ENCODE measurements at places on chromosomes 3 and 15. TPM values are rescaled to one million over a fixed set of nuclear protein-coding genes. Genes with fewer than 3 reads are reported as not detected.

- H3K27ac ChIP-seq: no peak overlapping the region
- no peaks in the 10 kb centered on the region for H3K4me1 ChIP-seq
- no peak overlapping the region for H3K4me3 ChIP-seq
- no peaks in the 10 kb centered on the region for H3K36me3 ChIP-seq
- H3K27me3 ChIP-seq: no peaks in the 10 kb centered on the region
- DNase-seq: no peak
Observed at GRCh38 chr3:137116619-137117018, 158.8 kb downstream of the IL20RB start.

DNA sequence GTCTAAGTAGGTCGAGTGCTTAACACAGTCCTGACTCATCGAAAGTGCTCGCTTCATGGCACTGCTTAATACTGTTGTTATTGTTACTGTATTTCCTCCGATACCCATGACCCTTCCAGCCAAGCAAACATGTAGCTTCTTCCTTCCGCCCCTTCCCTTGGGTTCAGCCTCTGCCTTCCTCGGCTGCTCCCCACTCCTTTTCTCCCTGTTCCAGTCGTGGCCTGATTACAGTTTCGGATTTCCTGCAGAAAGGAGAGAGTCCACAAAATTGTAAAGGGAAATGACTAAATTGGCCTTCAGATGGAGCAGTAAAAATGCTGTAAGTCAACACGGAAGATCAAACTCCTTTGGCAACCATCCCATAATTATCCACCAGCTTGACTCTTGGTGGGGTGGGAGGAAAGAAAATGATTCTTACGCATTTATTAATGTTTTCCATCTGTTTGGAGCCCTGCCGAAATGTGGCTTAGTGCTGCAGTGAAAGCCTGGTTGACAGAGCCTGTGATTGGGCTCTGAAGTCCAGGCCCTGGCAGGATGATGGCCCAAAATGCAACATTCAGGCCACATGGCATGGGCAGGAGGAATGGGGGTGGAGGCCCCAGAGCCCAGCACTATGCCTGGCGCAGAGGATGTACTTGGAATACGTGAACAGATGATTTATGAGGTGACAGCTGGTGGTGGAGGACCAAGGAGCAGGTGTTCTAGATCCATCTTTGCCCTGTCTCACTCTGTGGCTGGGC, 37.6 kb downstream of the FAM3D start:
- H3K27ac ChIP-seq: no peak overlapping the region
- no peaks in the 10 kb centered on the region for H3K36me3 ChIP-seq
- H3K4me3 ChIP-seq: no peak overlapping the region
- peak; percentile 10 for DNase-seq
- H3K4me1 ChIP-seq: peaks cover 27% of the 10 kb centered on the region
- H3K27me3 ChIP-seq: peaks cover 5% of the 10 kb centered on the region

- H3K4me1 ChIP-seq: peaks cover 27% of the 10 kb centered on the region
- H3K36me3 ChIP-seq: no peaks in the 10 kb centered on the region
- no peak overlapping the region for H3K27ac ChIP-seq
Observed at GRCh38 chr15:79172801-79173460, 82.4 kb upstream of the RASGRF1 start.

DNA sequence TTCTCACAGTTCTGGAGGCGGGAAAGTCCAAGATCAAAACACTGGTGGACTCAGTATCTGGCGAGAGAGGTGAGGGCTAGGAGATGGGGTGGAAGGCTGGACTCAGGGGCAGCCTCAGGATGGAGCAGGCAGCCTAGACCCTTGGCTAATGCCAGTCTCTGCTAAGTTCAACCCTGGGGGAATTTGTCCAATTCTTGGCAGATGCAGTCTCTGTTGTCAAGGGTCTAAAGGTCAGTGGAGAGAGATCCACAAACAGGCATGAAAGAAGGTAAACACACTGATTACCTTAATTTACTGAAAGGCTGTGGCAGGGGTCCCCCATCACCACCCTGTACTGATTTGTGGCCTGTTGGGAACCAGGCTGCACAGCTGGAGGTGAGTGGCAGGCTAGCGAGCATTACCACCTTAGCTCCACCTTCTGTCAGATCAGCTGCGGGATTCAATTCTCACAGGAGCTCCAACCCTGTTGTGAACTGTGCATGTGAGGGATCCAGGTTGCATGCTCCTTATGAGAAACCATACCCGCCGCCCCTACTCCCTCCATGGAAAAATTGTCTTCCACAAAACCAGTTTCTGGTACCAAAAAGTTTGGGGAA, 32.5 kb upstream of the RHCG start:
- peaks cover 8% of the 10 kb centered on the region for H3K4me1 ChIP-seq
- H3K27me3 ChIP-seq: peaks cover 2% of the 10 kb centered on the region
- DNase-seq: no peak
- no peak overlapping the region for H3K27ac ChIP-seq

DNA sequence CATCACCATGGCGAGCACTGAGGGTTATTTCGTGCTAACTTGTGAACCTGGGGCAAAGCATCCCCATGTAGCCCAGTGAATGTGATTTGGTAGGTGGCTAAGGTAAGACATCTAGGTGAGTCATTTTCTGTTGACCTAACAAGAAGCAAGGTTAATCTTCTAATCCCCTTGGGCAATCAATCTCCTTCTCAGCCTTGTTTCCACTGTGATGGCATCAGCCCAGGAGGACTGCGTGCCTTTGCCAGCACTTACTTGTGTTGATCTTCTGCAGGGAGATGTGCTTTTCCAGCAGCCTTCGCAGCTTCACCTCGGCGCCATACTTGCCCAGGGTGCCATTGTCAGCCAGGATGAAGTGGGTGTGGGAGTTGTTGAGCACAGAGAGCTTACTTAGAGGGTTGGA, 35.7 kb downstream of the TRPM1 start:
- no peaks in the 10 kb centered on the region for H3K36me3 ChIP-seq
- peaks cover 25% of the 10 kb centered on the region for H3K4me1 ChIP-seq
- H3K27me3 ChIP-seq: no peaks in the 10 kb centered on the region
- H3K27ac ChIP-seq: no peak overlapping the region
- H3K4me3 ChIP-seq: no peak overlapping the region

- H3K27me3 ChIP-seq: no peaks in the 10 kb centered on the region
- H3K4me1 ChIP-seq: no peaks in the 10 kb centered on the region
- H3K4me3 ChIP-seq: no peak overlapping the region
- H3K36me3 ChIP-seq: no peaks in the 10 kb centered on the region
- no peak for DNase-seq
Observed at GRCh38 chr3:94349310-94349878, 286.5 kb downstream of the NSUN3 start.

Gene INKA1
- not detected for total RNA-seq

Gene CHDH
- 40.4 TPM for total RNA-seq

GRCh38 chr3:156675830-156676767, 1.7 kb downstream of the TIPARP start:
- peak overlapping the region; percentile 89 for H3K27ac ChIP-seq
- H3K27me3 ChIP-seq: no peaks in the 10 kb centered on the region
- peak; percentile 24 for DNase-seq
- peaks cover 58% of the 10 kb centered on the region for H3K4me1 ChIP-seq
- peaks cover 23% of the 10 kb centered on the region for H3K36me3 ChIP-seq

DNA sequence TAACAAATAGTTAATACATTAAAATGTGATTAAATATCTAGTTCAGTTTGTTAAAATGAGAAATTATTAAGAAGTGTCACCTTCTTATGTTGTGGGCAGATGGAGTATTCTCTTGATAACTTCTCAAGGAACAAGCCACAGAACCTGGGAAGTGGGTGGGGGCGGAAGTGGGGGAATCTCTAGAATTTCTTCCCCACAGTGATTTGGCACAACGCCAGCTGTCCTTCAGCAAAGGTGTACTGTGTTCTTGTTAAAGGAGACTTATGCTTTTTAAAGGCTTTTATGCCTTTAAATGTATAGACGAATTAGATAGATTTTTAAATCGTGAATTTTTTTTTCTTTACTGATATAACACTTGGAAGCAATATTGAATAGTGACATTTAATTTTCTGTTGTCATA, 42.4 kb downstream of the SEC22A start:
- H3K27me3 ChIP-seq: no peaks in the 10 kb centered on the region
- H3K4me1 ChIP-seq: no peaks in the 10 kb centered on the region
- no peak overlapping the region for H3K27ac ChIP-seq
- DNase-seq: no peak
- no peak overlapping the region for H3K4me3 ChIP-seq
- H3K36me3 ChIP-seq: peaks cover 4% of the 10 kb centered on the region

DNA sequence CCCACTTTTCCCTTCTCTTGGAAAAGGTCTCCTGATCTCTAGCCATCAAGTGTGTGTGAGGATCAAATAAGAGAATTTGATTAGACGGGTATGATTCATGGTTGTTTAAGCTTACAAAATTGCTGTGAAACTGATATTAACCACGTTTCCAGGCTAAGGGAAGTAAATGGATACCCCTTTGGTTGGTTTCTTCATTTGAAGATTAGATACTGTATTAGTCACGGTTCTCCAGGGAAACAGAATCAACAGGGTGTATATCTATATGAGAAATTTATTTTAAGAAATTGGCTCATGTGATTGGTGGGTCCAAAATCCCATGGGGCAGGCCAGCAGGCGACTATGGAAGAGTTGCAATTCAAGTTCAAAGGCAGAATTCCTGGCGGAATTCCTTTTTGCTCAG, 112.7 kb upstream of the SELENOK start:
- H3K36me3 ChIP-seq: no peaks in the 10 kb centered on the region
- H3K4me3 ChIP-seq: no peak overlapping the region
- H3K27ac ChIP-seq: no peak overlapping the region
- H3K27me3 ChIP-seq: no peaks in the 10 kb centered on the region
- DNase-seq: no peak

Gene SLC28A2
- 0.08 TPM for total RNA-seq

GRCh38 chr15:25767356-25768151, 95.6 kb downstream of the ATP10A start:
- peaks cover 25% of the 10 kb centered on the region for H3K4me1 ChIP-seq
- no peak overlapping the region for H3K4me3 ChIP-seq
- H3K27ac ChIP-seq: no peak overlapping the region
- H3K36me3 ChIP-seq: no peaks in the 10 kb centered on the region
- no peaks in the 10 kb centered on the region for H3K27me3 ChIP-seq
- no peak for DNase-seq

Gene IMPG2
- total RNA-seq: 0.02 TPM

- no peak overlapping the region for H3K4me3 ChIP-seq
- DNase-seq: no peak
- no peak overlapping the region for H3K27ac ChIP-seq
- H3K4me1 ChIP-seq: no peaks in the 10 kb centered on the region
Observed at GRCh38 chr3:106403371-106404145, 534.7 kb upstream of the CBLB start.

Gene RASGRF1
- 0.55 TPM for total RNA-seq

DNA sequence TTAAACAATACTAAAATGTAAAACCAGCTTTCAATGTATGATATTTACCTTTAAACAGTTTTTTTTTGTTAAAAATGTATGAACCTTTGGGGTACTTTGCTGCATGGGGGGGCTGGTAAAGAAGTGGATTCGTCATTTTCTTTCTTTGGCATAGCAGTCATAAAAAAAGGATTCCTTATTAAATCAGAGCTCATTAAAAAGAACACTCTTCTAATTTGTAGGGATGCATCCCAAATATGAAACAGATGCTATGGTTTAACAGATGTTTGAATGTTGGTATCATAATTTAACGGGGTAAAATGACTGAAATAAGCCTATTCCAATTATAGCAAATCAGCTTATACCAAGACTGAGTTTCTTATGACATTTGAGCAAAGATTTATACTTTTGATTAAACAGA, 234.4 kb downstream of the BBX start:
- no peak overlapping the region for H3K27ac ChIP-seq
- H3K27me3 ChIP-seq: no peaks in the 10 kb centered on the region
- H3K4me1 ChIP-seq: peaks cover 12% of the 10 kb centered on the region
- no peak overlapping the region for H3K4me3 ChIP-seq

DNA sequence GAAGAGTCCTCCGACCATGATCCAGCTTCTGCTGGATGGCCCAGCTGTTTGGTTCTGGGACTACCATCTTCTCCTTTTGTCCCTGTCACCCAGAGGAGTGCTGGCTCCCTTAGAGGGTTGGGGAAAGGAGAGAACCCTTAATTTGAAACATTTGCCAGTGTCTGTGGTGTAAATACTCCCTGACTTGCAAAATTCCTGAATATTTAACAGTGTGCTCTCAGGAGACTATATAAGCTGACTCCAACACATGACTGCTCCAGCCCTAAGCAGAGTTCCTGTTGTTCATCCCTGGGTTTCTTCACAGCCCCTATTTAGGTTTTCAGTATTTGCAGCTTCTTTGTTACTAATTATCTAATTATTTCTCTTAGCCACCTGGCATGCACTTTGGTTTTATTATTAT, 133.1 kb downstream of the CPNE4 start:
- H3K36me3 ChIP-seq: no peaks in the 10 kb centered on the region
- 0 out of 3 replicates have a peak, but pooled peaks cover 3% of the 10 kb centered on the region for H3K27me3 ChIP-seq
- no peak for DNase-seq

Gene PLEKHO2
- 3.8 TPM for total RNA-seq

- no peaks in the 10 kb centered on the region for H3K36me3 ChIP-seq
- DNase-seq: no peak
- no peak overlapping the region for H3K27ac ChIP-seq
- H3K27me3 ChIP-seq: no peaks in the 10 kb centered on the region
Observed at GRCh38 chr3:32309654-32310242, 71.3 kb downstream of the CMTM8 start.

Gene GNAI2
- 51.1 TPM for total RNA-seq

DNA sequence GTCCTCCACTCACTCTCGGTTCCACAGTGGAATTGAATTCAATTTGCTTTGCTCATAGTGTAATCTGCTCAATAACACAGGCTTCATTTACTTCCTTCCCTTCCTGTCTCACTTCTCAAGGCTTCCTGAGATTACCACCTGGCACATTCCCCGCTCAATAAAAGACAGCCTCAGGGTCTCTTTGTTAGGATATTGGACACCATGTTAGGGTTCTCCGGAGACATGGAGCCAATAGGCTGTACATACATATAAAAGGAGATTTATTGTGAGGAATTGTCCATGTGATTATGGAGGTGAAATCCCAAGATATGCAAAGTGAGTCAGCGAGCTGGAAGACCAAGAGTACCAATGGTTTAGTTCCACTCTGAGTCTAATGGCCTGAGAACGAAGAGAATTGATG, 974.5 kb downstream of the CADM2 start:
- no peak overlapping the region for H3K27ac ChIP-seq
- no peaks in the 10 kb centered on the region for H3K36me3 ChIP-seq
- no peaks in the 10 kb centered on the region for H3K4me1 ChIP-seq
- H3K4me3 ChIP-seq: no peak overlapping the region
- no peaks in the 10 kb centered on the region for H3K27me3 ChIP-seq

Gene ACOX2
- 42.6 TPM for total RNA-seq

Gene TTC23
- 17.2 TPM for total RNA-seq

GRCh38 chr3:12943124-12944021, 102.0 kb upstream of the RPL32 start:
- no peaks in the 10 kb centered on the region for H3K27me3 ChIP-seq
- peaks cover 45% of the 10 kb centered on the region for H3K36me3 ChIP-seq
- H3K4me1 ChIP-seq: peaks cover 12% of the 10 kb centered on the region
- DNase-seq: no peak

GRCh38 chr3:13822871-13823585, 56.8 kb downstream of the WNT7A start:
- H3K4me3 ChIP-seq: no peak overlapping the region
- no peaks in the 10 kb centered on the region for H3K36me3 ChIP-seq
- H3K27ac ChIP-seq: no peak overlapping the region
- peaks cover 3% of the 10 kb centered on the region for H3K27me3 ChIP-seq
- DNase-seq: no peak

- no peaks in the 10 kb centered on the region for H3K27me3 ChIP-seq
- H3K4me1 ChIP-seq: no peaks in the 10 kb centered on the region
- DNase-seq: no peak
- no peaks in the 10 kb centered on the region for H3K36me3 ChIP-seq
Observed at GRCh38 chr3:96779810-96780209, 34.6 kb upstream of the EPHA6 start.

- DNase-seq: no peak
- no peaks in the 10 kb centered on the region for H3K36me3 ChIP-seq
- H3K27ac ChIP-seq: no peak overlapping the region
- H3K4me3 ChIP-seq: no peak overlapping the region
- no peaks in the 10 kb centered on the region for H3K4me1 ChIP-seq
Observed at GRCh38 chr3:116399701-116400226, 45.5 kb downstream of the LSAMP start.

Gene ATP8B4
- total RNA-seq: 0.18 TPM

Gene RASL12
- 0.55 TPM for total RNA-seq

All from HepG2 (cell line).